Left lobe of liver (tissue), 2 donors: ENCODE measurements at places on chromosomes 13 and 19. TPM values are rescaled to one million over a fixed set of nuclear protein-coding genes. Genes with fewer than 3 reads are reported as not detected.
A peak's percentile ranks its signal among the peaks of the same experiment; 100 is the strongest.

GSX1 gene
- total RNA-seq = not detected

DNA sequence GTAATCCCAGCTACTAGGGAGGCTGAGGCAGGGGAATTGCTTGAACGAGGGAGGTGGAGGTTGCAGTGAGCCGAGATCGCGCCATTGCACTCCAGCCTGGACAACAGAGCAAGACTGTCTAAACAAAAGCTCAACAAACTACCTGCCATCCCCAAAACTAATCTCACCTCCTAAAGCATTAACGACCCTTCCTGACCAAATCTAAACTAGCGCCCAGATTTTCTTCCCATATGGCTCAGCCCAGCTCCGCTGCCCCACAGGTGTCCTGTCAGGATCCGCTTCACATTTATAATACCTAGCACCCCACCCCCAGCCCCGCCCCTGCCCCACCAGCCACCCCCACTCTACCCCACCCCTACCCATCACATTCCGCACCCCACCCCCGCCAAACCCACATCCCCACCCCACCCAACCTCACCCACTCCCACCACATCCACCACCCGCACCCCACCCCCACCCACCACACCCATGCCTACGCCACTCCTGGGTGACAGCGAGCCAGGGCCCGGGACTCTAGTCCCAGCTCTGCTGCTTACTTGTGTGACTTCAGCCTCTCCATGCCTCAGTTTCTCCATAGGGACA is 599 bp downstream of the C19orf12 start:
- no peak for DNase-seq

TEX26 gene
- not detected for total RNA-seq

FSD1 gene
- 1.3 TPM for total RNA-seq

GRCh38 chr13:95106562-95106961 is 194.7 kb downstream of the ABCC4 start:
- no peak for DNase-seq

NAPSA gene
- 3.3 TPM for total RNA-seq

DNA sequence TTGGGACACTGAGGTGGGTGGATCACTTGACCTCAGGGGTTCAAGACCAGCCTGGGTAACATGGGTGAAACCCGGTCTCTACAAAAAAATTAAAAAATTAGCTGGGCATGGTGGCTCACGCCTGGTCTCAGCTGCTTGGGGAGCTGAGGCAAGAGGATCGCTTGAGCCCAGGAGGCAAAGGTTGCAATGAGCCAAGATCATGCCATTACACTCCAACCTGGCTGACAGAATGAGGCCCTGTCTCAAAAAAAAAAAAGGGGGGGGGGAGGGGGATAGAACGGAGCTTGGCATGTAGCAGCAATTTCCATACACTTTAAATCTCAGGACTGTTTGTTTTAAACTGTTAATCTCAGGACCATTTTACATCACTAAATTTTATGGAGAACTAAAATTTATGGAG is 2.2 kb downstream of the ACP7 start:
- no peak for DNase-seq

TTC9B gene
- total RNA-seq = not detected

- DNase-seq = no peak
Measured at GRCh38 chr19:8079988-8080387, 27.4 kb downstream of the CCL25 start.

DNA sequence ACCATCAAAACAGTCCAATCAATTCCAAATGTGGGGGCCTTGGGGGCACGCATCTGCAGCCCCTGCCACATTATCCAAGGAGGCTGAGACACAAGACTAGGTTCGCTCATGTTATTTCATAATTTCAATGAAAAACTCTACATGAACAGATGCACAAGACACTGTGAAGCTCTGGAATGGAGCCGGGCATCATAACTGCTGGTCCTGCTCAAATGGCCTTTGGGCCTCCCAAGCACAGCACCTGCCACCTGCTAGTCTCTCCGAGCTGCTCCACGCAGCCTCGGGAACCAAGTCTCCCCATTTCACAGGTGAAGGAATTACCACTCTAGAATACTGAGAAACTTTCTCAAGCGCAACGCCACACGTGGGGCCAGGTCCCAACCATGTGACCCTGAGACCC is 16.9 kb downstream of the CARS2 start:
- DNase-seq = no peak

DNA sequence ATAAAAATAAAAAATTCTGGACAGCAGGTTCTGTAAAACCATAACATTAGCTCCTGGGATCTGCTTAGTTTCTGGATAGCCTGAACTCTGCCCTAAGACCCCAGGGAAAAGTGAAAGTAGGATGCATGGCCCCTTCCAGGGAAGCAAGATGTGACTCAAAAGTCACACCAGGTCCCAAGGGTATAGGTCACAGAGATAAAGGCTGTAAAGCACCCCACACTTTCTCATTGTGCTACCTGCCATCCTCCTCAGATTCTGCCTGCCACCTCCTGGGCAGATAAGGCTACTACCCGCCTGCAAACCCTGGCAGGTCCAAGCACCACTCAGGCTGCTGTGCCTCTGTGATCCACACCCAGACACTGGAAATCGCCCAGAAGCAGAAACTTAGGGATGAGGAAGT is 20.6 kb downstream of the FFAR2 start:
- peak; percentile 68 for DNase-seq

NLRP11 gene
- total RNA-seq = 0.30 TPM

DNA sequence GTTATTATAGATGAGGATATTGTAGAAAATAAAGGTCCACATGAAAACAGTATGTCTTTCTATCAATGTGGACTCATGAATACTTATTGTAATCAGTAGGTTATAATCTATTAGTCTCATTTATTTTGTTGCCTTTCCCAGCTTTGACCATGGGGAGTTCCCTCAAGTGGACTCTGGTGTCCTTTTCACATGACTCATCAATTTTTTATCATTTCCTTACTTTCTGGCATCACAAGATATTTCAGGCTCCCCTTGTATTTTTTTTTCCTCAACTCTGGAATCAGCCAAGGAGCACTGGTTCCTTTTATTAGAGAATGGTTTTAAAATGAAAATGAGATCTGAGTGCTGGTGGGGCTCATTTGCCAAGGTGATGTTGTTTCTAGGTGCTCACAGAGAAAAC is 63.4 kb upstream of the DIAPH3 start:
- no peak for DNase-seq

DNA sequence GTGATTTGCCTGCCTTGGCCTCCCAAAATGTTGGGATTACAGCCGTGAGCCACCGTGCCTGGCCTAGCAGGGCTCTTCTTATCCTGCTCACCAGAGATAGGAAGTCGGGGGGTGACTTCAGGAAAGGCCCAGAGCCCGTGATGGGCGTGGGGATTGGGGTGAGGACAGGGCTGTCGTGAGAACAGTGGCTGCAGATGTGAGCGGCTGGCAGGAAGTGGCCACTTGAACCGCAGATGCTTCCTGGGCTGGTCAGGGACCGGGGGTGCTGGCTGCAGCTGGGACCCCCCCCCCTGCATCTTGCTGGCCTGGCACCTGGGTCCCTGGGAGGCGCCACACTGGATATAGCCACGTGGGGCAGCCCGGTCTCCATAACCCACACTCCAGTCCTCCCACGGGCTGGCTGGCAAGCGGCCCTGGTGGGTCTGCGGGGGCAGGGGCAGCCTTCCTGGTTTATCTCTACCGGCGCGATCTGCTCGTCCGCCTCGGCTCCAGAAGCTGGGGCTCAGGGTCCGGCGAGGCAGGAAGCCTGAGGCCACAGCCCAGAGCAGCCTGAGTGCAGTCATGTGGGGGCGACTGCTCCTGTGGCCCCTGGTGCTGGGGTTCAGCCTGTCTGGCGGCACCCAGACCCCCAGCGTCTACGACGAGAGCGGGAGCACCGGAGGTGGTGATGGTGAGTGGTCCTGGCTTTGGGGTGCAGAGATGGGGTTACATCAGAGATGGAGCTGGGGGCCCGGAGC is at the start of gene F2RL3:
Gene F2RL3, plus strand, starts transcription at position 371 of the 737 bp plus-strand sequence. Its CDS starts 191 bp downstream, at position 562.
- no peak for DNase-seq

GATAD2A gene
- 36.1 TPM for total RNA-seq

- DNase-seq = no peak
Measured at GRCh38 chr13:109728061-109728460, 58.3 kb downstream of the IRS2 start.

GRCh38 chr13:49655906-49656305 is 27.6 kb downstream of the ARL11 start:
- no peak for DNase-seq

FFAR2 gene
- total RNA-seq = not detected

ZNF835 gene
- total RNA-seq = 0.58 TPM

RFXAP gene
- 0.75 TPM for total RNA-seq

DNA sequence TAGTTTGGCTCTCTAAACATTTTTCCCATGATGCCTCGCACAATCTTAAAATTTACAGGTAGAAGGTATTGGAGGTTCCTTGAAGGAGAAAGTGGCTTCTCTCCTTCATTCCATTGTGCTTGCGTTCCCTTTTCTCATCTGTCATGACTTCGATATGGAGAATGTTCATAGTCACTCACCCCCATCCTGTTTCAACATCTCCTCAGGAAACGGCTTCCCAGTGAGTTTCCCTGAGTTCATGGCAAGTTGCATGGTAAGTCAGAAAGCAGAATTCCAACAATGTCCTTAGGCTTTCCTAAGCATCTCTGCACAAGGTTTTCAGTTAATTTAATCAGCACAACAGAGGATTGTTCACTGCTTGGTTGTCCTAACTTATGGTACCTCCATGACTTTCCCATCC is 581.8 kb upstream of the SLITRK5 start:
- DNase-seq = no peak

GJB2 gene
- 30.7 TPM for total RNA-seq

DNA sequence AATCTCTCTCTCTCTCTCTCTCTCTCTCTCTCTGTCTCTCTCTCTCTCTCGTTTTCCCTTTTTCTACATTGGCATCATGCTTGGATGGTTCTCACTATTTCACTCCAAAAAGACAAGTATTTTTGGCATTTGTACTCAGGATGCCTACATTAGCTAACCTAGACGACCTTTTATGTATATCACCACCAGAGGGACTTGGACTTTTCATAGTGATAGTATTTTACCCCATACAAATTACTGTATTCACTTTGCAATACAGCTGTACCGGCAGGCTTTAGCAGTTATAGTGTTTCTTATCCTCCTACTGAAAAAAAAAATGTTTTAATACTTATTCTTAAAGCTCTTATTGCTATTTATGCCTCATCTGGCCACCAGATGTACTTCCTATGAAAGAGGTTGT is 687.2 kb upstream of the KLHL1 start:
- no peak for DNase-seq

- no peak for DNase-seq
Measured at GRCh38 chr13:73894995-73895571, 239.1 kb downstream of the KLF12 start.

AKAP8L gene
- total RNA-seq = 64.5 TPM

- DNase-seq = no peak
Measured at GRCh38 chr13:33721724-33722123, 96.2 kb upstream of the RFC3 start.

KPNA3 gene
- 14.8 TPM for total RNA-seq

ZNF699 gene
- total RNA-seq = 0.93 TPM

DNA sequence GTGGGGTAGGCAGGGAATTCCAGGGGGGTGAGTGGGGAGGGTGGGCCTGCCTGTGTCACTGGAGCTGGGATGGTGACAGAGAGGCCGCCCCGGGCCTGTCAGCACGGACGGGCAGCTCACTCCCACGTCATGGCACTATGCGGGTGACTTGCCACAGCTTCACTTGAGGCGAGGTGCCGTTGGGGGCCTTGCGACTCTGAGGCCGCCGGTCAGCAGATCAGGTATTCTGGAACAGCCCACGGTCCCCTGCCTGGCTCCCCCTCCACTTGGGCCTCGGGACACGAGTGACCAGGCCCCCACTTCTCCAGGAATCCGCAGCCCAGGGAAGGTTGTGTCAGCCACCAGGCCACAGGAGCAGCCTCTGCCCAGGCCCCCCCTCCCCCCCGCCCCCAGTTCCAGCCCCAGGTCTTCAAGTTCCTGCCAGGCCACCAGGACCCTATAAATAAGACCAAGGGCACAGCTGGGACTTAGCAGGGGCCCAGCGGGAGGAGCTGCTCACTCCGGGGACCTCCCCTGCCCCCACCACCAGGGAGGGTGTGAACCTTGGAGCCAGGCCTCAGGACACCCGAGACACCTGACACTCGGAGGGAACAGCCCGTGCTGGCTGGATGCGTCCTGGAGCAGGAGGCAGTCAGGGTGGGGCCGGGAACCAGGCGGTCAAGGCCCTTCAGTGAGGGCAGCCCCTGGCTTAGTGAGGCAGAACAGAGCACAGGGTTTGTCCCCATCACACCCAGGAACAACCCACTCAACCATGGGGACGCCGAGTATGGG is 2.7 kb upstream of the MIDN start:
- DNase-seq = peak; percentile 94

LINGO3 gene
- not detected for total RNA-seq

DNA sequence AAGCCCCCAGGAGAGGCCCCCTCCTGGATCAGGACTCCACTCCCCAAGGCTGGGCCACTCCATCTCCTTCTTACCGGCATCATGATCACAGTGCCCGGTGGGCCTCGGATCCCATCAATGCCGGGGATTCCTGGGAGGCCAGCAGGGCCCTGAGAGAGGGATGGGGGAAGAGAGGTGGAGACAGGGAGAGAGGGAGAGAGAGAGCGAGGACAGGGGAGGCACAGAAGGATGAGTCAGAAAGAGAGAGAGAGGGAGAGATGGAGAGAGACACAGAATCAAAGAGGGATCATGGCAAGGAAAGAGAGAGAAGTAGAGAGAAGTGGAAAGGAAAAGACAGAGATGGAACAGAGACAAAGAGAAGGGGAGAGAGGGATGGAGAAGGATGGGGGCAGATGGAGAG is 13.8 kb downstream of the COL5A3 start:
- DNase-seq = no peak

DNA sequence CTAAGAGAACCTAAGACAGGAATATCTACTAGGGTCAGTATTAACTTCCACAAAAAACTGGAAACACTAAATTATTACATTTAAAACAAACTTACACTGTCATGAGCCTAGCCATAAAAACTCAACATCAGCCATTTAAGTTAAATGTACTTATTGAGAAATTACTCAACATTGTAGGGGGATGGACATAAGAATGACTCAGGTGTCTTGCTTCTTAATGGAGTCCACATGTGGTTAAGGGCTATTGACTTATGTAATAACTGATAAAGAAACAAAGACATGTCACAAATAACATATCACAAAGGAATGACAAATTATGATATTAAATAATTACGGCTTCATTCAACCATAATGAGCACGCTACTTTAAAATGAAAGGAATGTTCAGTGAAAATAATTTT is 36.2 kb downstream of the CLDN10 start:
- DNase-seq = no peak

DNA sequence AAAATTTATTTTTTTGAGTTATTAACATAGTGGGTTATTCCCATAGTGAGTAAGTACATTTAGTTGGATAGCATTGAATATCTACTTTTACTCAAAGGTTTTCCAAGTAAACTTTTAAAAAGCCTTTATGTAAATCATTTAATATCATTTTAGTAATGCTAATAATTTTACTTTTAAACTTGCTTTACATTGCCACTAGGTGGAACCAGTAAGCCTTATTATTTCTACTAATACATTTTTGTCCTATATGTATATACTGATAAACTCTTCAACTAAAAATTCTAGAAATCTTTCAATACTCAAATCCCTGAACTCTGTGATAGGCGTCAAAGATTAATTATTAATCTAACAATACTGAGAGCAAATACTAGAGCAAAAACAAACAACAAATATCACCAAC is 1709.2 kb upstream of the PCDH20 start:
- DNase-seq = no peak

ZNF549 gene
- 1.0 TPM for total RNA-seq

LRG1 gene
- total RNA-seq = 328 TPM
